Stimulated activated naive CD4-positive, alpha-beta T cell (primary cell): ENCODE measurements at places on chromosomes 11 and 22.

GRCh38 chr11:107397357-107397756, 60.3 kb downstream of the CWF19L2 start:
- no peak for DNase-seq

- no peak for DNase-seq
Measured at GRCh38 chr11:116202922-116203321, 569.9 kb downstream of the BUD13 start.

- no peak for DNase-seq
Measured at GRCh38 chr22:39592081-39593065, 21.8 kb downstream of the CACNA1I start.

DNA sequence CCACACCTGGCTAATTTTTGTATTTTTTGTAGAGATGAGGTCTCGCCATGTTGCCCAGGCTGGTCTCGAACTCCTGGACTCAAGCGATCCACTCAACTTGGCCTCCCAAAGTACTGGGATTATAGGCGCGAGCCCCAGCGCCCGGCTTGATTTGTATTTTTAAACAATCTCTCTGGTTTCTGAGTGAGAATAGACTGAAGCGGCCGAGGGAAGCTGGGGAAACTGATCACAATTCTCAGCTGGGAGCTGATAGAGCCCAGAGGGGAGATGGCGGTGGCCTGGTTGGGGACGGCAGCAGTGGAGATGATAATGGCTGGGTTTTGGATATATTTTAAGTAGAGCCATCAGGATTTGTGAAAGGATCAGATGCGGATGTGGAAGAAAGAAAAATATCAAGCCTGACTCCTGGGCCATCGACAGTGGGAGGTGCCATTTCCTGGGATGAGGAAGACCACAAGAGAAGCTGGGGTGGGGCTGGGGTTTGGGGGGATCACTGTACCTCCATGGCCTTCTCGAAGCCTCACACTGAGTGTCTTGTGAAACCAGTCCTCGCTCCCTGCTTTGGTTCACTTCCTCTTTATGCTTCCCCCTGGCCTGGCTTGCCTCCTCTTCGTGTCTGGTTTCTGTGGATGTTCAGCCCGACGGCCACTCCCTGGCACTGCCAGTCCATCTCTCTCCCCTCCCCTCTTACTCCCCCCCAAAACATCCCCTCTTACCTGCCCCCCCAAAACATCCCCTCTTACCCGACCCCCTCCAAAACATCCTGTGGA, 51.9 kb downstream of the IGLL1 start:
- DNase-seq: no peak

- DNase-seq: no peak
Measured at GRCh38 chr22:49431551-49431950, 396.1 kb downstream of the BRD1 start.

DNA sequence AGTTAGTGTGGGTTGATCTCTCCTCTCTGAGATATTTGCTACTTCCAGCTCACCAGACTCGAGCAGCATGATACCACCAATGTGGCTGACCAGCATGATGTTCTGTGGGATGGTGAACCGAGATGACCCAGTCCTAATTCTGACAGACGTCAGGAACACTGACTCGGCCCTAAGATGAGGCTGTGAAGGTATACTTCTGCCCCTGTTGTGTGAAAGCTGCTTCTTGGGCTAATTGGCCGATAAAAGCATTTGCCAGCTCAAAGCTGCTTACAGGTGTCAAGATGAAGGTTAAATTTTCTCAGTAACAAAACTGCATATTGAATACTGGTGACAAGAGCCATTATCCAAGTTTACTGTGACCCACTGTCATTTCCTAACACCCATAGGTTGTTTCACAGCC, 151.4 kb downstream of the BRD1 start:
- no peak for DNase-seq

GRCh38 chr11:79845002-79845709, 404.3 kb upstream of the TENM4 start:
- no peak for DNase-seq

DNA sequence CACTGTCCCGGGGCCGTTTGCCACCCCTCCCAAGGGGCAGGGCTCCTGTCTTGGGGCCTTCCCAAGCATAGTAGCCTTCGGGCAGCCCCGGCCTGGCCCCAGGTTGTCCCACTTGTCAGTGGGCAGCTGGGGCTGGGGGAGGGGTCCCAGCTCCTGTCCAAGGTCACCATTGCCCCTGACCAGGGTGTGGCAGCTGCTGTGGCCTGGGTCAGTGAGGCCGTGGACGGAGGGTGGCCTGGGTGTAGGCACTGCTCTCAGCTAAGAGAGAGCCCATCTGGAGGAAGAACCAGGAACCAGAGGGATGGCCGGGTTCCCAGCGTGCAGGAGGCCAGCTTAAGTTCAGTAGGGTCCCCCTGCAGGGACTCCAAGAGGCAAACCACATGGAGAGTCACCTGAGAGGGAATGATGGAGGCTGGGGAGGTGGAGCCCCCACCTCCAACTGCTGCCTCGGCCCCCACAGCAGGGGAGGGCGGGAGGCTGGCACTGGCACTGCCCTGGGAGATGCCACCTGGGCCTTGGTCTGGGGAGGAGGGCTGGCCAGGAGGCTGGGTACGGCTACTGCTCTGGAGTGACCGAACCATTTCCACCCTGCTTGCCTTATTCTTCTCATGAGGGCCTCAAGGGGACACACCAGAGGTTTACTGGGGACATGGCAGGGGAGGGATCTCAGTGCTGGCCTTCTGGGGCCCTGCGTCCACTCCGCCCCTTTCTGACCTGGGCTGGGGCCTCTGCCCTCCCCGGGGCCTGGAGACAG, 6.8 kb upstream of the CCDC188 start:
- no peak for DNase-seq

- DNase-seq: peak; percentile 37
Measured at GRCh38 chr11:75474878-75475766, 42.1 kb upstream of the KLHL35 start.

DNA sequence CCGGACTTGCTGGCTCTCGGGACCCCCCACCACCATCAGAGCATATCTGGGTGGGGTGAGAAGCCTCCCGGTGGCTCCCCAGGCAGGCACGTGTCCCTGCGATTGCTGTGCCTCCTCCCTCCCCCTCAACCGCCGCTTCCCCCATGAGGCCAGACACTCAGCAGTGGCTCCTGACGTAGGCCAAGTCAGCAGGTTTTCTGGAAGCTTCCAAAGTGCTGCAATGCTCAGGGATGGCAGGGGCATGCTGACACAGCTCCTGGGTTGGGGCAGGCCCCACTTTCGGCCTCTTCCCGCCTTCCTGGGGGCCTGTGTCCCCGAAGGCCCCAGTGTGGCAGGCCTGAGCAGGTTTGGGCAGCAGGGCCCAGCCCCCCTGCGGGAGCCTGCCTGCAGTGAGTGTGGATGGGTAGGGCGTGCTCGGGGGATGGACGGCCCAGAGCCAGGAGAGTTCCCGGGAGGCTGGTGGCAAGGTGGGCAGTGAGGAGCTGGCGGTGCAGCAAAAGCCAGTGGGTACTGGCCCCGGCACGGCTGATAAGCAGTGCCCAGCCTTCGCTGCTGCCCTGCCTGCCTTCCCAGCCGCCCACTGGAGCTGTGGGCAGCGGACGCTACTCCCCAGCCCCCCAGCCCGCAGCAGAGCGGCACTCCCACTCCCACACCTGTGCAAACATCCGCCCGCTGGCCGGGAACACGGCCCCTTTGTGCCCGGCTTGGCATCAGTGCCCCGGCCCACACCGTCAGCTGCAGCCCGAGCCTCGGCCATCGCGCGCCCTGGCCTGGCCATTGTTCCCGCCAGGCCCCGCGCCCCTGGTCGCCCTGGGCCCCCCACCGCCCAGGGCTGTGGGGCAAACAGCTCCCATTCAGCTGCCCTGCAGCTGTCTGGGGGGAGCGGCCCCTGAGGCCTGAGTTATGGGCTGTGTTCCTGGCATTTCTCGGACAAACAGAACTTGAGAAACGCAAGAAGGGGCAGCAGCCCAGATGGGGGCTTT, 125.0 kb downstream of the KCNQ1OT1 start:
- no peak for DNase-seq

GRCh38 chr22:30444632-30445437, 19.3 kb downstream of the MTFP1 start:
- DNase-seq: no peak

DNA sequence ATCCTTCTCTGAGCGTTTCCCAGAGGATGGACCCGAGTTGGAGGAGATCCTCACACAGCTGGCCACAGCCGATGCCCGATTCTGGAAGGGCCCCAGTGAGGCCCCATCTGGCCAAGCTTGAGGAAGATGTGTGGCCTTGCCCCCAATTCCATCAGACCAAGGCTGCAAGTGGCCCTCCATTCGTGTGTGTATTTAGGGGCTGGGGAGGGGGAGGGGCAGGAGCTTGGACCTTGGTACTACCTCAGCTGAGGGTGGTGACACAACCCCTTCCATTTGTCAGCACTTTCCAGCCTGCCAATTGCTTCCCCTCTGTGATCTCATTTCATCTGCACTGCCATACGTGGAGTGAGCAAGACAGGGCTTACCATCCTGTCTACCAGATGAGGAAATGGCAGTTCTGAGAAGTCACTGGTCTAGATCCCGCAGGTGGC, 1.3 kb upstream of the BBS1 start:
- no peak for DNase-seq

GRCh38 chr11:75795276-75796090, 19.5 kb upstream of the UVRAG start:
- DNase-seq: no peak

- no peak for DNase-seq
Measured at GRCh38 chr11:59545179-59546020, 34.1 kb downstream of the OR4D9 start.

DNA sequence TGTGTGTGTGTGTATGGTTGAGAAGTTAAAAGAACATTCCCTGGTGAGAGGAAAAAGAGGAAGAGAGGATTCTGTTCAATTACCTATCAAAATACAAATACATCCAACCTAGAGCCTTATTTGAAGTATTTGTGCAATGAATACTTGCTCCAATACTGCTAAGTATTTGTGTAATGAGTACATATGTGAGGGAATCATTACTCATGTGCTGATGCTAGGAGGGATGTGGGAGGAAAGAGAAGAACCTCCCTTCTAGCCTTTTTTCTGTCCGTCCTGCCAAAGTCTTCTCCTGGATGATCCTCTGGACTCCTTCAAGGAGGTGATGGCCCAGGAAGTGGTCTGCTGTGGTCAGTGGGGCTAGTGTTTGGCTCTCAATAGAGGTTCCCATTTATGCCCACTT, 36.0 kb upstream of the ACCSL start:
- DNase-seq: no peak

- no peak for DNase-seq
Measured at GRCh38 chr11:125428486-125429173, 67.4 kb downstream of the FEZ1 start.

DNA sequence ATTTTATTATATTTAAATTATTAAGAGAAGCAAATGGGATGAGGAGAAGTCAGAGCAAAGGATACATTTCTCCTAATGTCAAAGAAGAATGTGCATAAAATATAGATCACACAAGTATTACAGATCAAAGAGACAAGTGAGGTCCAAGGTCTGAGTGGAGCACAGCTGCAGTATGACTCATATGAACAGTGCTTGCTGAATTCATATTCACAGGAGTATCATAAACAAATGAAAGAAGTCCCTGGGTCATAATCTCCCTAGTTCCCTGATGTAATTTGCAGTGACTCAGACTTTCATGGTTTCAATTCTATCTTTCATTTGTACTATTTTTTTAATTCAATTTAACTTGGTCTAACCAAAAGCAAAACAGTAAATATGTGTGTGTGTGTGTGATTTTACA, 499.0 kb upstream of the CCDC179 start:
- DNase-seq: no peak

DNA sequence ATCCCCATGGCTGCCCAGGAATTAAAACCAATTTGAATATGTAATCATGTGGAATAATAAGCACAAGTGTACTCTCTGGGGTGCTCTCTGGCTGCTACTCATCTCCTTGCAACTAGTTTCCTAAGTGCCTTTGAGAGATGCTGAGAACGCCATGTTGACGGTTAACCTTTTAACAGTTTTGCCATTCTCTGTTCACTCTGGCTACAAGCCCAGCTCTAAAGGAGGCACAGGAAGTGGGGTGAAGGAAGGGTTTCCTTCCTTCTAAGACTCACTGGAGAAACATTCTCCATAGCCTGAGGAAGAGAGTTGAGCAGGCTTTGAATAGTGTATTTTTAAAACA, 122.0 kb upstream of the ZC3H12C start:
- DNase-seq: no peak

- peak; percentile 86 for DNase-seq
Measured at GRCh38 chr22:49838771-49839717, 11.4 kb upstream of the BRD1 start.

GRCh38 chr11:15119352-15119751, 4.6 kb downstream of the INSC start:
- DNase-seq: no peak

- no peak for DNase-seq
Measured at GRCh38 chr11:119839476-119840133, 110.6 kb upstream of the NECTIN1 start.

- DNase-seq: no peak
Measured at GRCh38 chr11:56876621-56877275, 112.0 kb upstream of the OR5AK2 start.

DNA sequence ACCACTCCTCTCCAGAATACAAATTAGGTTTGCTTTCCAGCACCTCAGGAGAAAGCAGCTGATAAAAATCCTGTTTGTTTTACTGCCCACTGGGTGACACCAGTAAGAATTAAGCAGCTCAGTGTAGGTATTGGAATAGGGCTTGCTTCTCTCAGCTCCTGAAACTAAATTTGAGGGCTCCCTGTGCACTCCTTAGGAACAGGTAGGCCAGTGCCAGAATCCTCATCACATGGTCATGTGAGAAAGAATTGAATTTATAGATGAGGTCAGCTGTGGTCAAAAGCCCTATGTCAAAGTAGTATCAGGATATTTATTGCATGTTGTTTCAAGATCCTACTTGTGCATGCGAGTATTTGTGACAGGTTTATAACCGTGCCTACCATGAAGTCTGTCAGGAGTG, 1.0 kb downstream of the PRSS23 start:
- DNase-seq: no peak

DNA sequence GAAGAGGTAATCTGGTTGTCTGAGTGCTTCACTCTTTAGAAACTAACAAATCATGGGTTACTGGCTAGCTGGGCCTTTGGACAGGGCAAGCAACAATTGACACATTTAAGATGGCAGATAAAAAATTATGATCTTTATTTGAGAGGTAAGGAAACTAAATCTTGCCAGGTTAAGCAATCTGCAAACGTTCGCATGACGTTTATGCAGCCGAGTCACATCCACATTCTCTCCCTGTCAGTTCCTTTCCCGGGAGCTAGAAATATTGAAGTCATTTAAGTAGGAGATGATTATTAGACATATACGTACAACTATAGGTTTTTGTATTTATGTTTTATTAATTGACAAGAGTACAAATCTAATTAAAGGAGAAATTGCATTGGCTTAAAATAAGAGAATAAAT, 57.4 kb upstream of the RCN1 start:
- DNase-seq: no peak

- DNase-seq: no peak
Measured at GRCh38 chr11:68989936-68990606, 9.3 kb upstream of the MRGPRD start.

DNA sequence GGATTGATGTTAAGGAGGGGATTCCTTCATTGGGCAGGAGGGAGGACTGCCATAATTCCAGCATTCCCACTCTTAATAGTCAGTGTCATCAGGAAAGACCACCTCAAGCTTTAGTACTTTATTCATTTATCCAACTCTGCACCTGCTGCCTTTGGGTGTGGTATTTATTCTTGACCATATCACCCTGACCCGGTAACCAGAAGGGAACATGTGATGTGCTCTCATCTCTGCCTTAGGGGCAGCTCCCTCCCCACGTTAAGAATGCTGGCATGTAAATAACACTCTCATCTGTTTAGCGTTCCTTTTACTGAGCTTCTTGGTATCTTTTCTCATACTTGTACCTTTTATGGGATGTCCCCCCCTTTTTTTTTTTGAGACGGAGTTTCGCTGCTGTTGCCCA, 7.7 kb downstream of the CAT start:
- no peak for DNase-seq
